ENCODE measurements at places on chromosomes 16 and 17.
A peak's percentile ranks its signal among the peaks of the same experiment; 100 is the strongest.

- DNase-seq: no peak
Observed at GRCh38 chr16:31008149-31008548, 2.3 kb downstream of the STX1B start.

GRCh38 chr16:14961405-14962186, 13.2 kb upstream of the PDXDC1 start:
- DNase-seq: no peak

GRCh38 chr16:72783716-72784318, 264.1 kb downstream of the ZFHX3 start:
- no peak for DNase-seq

DNA sequence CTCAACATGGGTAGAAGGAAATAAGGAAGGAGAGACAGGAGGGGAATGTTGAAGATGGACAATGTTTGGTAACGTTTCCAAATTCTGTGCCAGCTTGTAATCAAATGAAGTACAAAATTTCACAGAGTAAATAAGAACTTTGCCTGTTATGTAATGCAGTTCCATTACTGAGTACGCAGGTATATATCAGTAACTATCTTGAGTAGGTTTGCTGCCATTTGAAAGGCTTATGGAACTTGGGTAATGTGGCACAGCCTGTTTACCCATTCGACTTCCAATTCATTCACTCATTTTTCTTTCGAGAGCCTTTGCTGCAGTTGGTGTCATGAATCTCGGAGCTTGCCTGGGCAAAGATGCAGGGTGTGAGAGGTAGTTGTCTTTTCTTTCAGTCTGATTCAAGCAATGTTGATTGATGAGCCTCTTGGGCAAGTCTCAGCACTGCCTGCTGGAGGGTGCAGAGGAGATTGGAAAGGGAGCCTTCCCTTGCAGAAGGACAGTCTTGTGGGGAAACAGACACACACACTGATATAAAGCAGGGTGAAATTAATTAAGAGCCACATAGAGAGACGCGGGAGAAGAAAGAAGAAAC, 53.4 kb downstream of the ZNF18 start:
- DNase-seq: no peak

DNA sequence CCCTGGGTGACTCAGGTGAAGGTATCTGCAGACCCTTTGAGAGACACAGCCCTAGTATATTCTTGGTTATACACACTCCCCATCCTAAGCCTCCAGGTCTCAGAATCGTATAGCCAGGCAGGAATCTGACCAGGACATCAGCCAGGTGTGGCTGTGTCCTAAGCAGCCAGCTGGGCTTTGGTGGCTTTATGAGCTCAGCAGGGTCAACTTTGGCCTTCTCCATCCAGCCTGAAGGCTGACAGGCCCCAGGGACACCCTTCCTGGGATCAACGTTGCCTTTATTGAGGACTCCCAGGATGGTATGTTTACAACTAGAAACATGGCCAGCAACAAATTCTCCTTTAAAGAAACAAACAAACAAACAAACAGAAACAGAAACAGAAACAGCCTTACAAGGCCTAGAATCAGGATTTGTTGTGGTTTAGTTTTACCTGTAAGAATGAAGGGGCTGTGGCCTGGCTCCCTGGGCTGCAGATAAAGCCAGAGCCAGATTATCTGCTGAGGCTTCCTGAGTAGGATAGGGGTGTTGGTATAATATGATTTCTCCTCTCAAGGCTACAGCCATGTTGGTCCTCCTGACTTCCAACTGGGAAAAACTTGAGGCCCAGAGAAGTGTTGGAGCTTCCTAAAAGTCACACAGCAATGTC, 8.5 kb downstream of the KIF19 start:
- DNase-seq: no peak

- no peak for DNase-seq
Observed at GRCh38 chr16:83231729-83232128, 576.0 kb upstream of the HSBP1 start.

- DNase-seq: no peak
Observed at GRCh38 chr17:51059781-51060180, 60.9 kb downstream of the SPAG9 start.

DNA sequence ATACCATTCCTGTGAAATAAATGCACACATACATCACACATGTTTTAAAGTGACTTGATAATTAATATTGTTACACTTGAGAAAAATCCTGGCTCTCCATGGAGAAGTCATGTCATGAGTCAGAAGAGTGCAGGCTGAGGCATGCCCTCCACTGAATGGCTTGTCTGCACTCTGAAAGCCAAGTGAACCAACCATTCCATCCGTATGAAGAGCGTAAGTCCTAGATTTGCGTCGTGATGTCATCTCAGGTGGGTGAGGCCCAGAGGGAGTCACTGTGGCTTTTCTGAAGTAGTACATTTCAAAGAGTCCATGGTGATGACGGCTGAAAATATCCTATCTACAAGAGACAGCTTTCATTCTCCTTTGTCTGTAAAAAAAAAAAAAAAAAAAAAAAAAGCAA, 83.5 kb upstream of the IRX5 start:
- no peak for DNase-seq

- DNase-seq: no peak
Observed at GRCh38 chr16:70476272-70477020, 22.1 kb downstream of the FCSK start.

- DNase-seq: no peak
Observed at GRCh38 chr17:66364990-66365490, 62.6 kb downstream of the PRKCA start.

DNA sequence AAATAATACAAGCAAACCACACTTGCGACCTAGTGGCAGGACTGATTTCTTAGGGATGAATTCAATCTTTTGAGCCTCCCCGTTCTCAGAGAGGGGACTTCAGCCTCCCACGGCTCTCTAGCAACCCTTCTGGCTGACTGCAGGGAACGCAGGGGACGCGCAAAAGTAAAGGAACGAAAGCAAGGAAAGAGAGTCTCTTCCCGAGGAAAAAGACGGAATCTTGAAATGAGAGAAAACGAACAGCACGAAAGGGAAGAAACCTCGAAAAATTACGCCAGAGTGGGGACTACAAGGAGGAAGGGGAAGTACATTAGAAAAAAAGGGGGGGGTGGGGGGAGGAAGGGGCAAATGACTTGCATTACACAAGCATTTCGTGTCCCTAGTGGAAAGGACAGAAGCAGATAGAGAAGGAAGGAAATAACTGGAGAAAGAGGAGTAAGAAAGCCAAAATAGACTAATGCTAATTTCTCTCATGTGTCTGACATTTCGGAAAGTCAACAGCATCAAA, 1.2 kb downstream of the GRB2 start:
- DNase-seq: peak; percentile 81

- DNase-seq: no peak
Observed at GRCh38 chr17:56681561-56682266, 88.2 kb downstream of the NOG start.

- no peak for DNase-seq
Observed at GRCh38 chr17:57482657-57483056, 226.3 kb downstream of the MSI2 start.

DNA sequence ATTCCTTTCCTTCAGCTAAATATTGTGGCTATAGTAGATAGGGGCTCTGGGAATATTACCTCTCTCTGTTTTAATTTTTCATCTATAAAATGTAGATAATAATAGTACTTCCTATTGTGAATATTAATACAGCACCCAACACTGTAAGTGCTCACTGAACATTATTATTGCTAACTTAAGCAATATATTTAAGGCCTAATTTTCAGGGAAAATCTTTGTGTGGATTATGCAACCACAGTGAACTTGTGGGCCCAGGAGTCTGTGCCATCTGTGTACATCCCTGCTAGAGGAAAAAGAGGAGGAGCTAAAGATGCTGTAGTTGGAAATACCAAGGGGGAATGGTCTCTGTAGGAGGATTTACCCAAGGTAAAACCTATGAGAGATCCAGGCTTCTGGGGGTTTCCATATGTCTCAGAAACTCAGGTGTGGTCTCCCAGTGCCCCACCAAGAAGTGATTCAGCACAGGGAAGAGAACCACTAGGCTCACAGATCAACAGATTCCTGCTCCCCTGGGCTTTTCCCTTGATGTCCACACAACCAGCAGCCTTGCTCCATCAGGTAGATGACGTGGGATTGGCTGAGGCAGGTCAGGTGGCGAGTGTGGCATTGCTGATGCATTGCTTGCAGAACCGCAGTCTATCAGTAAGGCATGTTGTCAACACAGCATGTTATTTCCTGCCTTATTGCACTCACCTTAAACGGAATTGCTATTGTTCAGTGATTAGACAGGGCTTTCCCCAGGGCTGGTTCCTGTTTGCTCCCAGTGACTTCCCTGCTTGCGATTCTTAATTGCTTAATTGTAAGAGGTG, 1.6 kb upstream of the N4BP1 start:
- DNase-seq: no peak

- DNase-seq: no peak
Observed at GRCh38 chr17:74856112-74856511, 3.6 kb downstream of the GRIN2C start.

DNA sequence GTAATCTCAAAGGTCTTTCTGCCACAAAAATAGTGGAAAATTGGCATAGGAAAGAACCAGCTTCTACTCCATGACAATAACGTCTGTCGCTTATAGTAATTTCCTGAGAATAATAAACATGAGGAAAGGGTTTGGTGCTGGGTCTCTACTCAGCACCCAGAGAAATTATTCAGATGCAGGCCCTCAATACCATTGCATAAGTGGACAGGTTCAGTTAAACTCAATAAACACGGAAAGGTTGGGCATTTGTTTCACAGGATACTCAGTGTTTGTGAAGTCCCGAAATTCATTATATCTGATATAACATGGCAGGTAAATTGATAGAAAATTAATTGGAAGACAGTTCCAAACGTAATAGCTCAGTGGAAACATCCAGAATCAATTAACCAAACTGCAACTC, 254.0 kb downstream of the CNTNAP4 start:
- no peak for DNase-seq

DNA sequence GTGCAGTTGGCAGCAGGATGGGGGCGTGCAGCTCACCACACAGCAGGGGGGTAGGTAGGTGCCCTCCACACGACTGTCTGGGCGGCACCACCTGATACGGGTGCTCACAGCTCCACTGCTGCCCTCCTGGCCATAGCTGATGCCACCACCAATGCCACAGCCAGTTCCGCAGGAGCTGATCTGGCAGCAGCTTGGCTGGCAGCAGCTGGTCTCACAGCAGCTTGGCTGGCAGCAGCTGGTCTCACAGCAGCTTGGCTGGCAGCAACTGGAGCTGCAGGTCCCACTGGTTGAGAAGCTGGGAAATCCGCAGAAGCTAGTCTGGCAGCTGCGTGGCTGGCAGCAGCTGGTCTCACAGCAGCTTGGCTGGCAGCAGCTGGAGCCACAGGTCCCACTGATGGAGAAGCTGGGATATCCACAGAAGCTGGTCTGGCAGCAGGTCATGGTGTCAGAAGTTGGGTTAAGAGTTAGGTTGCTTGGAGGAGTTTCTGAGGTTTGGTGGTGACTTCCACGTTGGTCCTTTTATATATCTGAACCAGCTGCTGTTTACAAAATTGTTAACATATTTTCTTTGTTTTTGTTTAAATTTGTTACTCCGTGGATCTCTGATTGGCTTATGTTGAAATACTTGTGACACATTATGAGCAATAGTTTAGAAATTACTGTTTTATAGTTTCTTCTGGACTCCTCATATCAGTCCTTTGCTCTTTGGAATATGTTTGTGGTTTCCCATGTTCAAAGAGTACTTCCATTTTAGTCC, at the start of gene KRTAP1-5:
Gene KRTAP1-5, minus strand, starts transcription at position 494 of the 757 bp plus-strand sequence. Its CDS starts 53 bp downstream, at position 441.
- DNase-seq: no peak

DNA sequence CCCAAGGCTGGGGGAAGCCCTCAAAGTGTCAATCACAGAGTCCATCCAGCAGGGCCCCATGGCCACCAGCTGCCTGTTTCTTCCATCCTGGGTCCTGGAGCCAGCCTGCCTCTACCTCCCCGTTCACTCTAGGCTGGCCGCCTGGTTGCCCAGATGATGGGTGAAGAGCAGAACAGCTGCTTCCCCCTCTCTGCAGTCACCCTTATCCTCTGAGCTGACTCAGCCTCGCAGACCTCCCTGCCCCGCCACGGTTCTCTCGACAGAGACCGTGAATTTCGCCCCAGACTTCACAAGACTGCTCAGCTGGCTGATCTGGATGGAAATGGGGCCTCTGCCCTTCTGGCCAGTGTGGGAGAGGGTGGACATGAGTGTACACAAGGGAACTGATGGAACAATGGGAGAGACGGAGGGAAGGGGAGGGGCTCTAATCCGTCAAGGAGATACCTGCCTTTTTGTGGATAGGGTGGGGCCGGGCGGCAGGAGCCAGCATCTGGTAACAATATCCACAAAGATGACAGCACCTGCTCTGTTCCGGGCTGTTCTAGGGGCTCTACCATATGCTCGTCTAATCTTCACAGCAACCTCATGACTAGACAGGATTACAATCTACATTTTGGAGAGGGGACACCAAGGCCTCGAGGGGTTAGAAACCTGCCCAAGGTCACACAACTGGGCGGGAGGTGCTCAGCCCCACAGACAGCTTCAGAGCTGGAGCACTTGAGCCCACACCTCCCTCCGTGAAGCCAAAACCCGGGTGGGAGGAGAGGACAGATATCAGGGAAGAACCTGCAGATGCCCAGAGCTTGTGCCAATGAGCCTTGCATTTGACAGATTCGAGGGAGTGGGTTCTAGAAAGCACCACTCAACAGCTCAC, 136.0 kb downstream of the SDK2 start:
- no peak for DNase-seq

DNA sequence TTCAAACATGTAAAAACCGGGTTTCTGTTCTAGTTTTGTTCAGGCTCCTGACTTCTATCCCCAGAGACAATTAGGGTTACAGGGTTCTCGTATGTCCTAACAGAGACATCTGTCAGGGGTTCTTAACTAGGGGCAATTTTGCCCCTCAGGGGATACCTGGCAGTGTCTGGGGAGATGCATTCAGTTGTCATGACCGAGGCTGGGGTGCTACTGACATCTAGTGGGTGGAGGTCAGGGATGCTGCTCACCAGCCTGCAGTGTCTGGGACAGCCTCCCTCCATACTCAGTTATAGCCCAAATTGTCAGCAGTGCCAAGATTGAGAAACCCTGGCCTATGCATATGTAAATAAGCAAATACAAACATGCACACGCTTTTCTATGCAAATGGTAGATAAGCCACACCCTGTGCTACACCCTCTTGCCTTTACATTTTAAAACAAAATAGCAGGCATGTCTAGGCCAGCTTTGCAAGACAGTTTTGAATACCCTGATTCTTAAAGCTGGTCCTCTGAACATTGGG, 37.4 kb downstream of the CLEC16A start:
- DNase-seq: no peak

DNA sequence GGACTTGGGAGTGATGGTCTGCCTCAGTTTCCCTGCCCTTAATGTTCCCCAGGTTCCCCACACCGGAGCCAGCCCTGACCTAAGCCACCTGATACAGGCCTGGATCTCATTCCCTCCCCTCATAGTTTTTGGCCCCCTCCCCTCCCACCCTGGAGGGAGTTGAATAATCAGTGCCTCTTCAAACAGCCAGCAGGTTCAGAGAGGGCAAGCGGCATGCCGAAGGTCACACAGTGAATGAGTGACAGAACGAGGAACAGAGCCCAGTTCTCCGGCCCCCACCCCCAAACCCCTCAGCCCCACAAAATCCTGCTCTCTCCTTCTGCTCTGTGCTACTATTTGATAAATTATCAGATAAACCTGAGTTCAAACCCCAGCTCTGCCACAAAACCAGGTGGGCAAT, 31.2 kb downstream of the BEAN1 start:
- DNase-seq: no peak

- no peak for DNase-seq
Observed at GRCh38 chr17:945672-946071, 33.9 kb downstream of the NXN start.

- DNase-seq: no peak
Observed at GRCh38 chr16:81198635-81199034, 39.9 kb upstream of the BCO1 start.

- DNase-seq: no peak
Observed at GRCh38 chr17:21177401-21177800, 36.6 kb downstream of the TMEM11 start.

Measured in left kidney (tissue), 8 donors.